ENCODE measurements at places on chromosomes 2 and 18. TPM values are rescaled to one million over a fixed set of nuclear protein-coding genes. Genes with fewer than 3 reads are reported as not detected.

DNA sequence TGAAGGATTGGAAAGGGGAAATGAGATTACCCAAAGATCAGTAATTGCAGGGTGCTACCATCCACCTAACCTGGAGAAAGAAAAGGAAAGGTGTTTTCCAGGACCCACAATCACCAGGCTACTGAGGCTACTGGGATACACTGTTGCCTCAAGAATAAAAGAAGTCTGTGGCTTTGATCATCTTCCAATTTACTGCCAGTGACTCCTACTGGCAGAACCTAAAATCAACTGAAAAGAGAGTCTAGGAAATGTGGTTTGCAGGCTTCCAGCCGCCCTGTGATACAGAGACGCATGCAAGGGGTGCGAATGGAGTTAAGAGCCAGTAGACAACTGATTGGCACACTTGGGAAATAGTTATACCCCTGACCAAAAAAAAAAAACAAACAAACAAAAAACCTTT lies 16.6 kb upstream of the TTL start:
- DNase-seq, result no peak

DNA sequence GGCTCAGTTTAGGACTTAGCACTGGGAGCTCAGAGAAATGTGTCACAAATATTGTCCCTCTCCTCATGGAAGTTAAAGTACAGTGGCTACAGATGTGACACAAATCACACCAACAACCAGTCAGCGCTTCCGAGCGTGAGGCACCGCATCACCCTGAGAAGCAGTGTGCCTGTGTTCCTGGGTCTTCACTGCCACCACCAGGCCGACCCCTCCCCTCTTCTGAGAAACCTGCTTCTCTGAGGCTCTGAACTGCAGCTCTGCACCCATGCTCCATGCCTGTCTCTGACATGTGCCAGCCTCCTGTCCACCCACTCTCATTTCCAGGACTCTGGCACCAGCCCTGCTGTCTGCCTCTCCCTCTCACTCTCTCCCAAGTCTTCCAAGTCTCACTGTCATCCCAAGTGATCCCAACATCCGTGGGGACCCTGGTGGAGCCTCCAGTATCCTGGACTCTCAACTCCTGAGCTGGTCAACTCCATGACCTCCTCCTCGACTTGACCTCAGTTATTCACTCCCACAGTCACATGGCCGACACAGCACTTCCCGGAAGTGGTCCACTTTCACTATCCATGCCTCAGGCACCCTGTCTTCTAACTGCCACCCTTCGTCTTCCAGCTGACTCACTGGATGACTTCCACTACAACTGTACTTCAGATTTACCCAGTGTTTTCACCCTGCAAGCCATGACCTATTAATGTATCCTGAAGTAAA lies 73.5 kb downstream of the FBXO15 start:
- no peak for DNase-seq

DNA sequence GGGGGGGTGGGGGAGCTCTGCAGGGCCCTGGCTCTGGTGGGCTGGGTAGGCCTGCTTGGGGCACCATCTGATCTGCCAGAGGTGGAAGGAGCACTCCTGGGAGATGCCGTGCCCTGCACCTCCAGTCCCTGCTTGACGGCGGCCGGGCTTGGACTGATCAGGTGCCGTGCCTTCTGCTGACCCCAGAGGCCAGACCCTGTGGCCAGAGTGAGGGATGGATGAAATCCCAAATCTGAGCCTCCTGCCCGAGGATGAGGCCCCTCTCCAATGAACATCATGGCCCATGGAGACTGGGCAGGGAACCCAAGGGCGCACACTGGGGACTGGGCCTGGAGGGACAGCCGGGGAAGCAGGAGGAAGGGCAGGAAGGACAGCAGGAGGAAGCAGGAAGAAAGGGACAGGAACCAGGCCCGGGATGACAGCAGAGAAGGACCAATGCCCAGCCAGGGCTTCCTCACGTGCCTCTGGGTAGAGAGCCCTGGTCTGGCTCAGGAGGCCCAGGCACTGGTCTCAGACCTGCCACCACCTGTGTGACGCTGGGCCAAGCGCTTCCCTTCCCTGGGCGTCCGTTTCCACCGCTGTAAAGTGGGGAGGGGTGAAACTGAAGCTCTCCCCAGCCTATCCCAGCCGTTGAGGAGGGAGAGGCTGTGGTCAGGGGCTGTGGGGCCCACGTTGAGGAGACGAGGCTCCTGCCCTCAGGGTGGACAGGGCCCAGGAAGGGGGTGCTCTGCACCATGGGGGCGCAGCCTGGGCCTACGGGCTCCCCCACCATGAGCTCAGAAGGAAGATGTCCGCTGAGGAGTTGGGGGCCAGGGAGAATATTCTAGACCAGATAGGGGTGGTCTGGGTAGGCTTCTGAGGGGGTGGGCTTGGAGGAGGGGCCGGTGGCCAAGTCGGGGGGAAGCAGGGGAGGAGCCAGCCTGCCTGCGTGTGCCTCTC lies 1.0 kb upstream of the GPR35 start:
- DNase-seq, result no peak

DNA sequence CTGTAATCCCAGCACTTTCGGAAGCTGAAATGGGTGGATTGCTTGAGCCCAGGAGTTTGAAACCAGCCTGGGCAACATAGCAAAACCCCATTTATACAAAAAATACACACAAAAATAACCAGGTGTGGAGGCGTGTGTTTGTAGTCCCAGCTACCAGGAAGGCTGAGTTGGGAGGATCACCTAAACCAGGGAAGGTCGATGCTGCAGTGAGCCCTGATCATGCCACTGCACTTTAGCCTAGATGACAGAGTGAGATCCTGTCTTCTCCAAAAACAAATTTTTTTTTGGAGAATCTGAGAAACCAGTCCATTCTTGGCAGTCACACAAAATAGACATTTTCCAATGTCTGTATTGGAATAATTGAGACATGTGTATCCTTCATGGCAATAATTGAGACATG lies 46.8 kb downstream of the RAB27B start:
- no peak for DNase-seq

GCKR gene
- 0.73 TPM for polyA plus RNA-seq

Measured in lung (tissue), 17 donors.